ENCODE measurements at places on chromosomes 13 and 19.

DNA sequence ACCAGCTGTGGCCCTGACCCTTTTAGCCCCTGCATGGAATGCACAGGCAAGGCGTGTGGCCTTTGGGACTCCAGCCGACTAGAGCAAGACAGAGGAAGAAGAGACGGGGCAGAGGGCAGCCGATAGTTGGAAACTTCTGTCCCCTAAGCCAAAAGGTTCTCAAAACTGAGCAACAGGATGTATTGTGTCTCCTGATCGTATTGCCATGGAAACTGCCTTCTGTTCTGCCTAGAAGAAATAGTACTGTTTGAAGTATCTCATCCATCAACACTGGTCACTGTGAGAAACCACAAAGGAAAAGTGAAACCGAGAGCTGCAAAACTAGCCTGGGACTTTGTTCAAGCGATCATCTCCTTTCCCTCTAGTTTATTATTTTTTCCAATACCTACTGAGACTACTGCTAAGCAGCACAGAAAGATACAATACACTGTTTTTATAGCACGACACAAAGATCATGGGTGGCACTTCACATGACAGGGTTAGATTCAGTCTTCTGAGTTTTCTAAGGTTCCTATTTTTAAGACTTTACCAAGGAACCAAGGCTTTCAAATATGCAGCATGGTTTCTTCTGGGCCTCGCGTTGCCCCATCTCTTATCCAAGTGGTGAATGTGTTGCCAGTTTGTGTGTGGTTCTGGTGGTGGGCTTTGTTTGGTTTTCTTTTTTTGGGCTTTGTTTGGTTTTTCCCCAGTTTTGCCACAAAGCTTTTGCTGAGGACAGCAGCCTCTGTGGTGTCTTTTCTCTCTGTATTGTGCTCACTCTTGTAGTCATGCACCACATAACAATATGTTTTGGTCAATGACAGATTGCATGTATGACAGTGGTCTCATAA, 49.3 kb upstream of the GPR183 start:
- H3K4me1 ChIP-seq = peaks cover 72% of the 10 kb centered on the region
- peak overlapping the region; percentile 70 for H3K4me3 ChIP-seq
- H3K36me3 ChIP-seq = peaks cover 28% of the 10 kb centered on the region
- peak overlapping the region; percentile 100 for H3K27ac ChIP-seq
- H3K27me3 ChIP-seq = peaks cover 1% of the 10 kb centered on the region

DNA sequence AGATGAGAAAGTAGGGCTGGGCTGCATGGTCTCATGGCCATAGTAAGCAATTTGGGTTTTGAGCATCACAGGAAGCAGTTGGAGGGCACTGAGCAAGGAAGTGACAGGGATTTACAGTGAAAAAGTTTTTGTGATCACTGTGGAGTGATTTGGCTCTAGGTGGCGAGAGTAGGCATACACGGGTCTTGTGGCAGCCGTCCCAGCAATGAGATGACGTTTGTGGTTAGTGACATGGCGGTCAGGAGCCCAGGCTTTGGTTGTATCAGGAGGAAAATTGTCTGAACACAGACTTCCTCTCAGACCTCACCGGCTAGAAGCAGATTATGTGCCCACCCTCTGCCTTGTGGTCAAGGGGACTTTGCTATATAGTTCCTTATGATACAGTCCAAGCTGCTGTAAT, 3.3 kb downstream of the ZNF444 start:
- peaks cover 26% of the 10 kb centered on the region for H3K4me1 ChIP-seq
- H3K36me3 ChIP-seq = peaks cover 7% of the 10 kb centered on the region
- no peaks in the 10 kb centered on the region for H3K27me3 ChIP-seq

GRCh38 chr19:50478901-50479715, 2.5 kb upstream of the GARIN5A start:
- H3K27ac ChIP-seq = no peak overlapping the region
- DNase-seq = no peak
- no peak overlapping the region for H3K4me3 ChIP-seq

DNA sequence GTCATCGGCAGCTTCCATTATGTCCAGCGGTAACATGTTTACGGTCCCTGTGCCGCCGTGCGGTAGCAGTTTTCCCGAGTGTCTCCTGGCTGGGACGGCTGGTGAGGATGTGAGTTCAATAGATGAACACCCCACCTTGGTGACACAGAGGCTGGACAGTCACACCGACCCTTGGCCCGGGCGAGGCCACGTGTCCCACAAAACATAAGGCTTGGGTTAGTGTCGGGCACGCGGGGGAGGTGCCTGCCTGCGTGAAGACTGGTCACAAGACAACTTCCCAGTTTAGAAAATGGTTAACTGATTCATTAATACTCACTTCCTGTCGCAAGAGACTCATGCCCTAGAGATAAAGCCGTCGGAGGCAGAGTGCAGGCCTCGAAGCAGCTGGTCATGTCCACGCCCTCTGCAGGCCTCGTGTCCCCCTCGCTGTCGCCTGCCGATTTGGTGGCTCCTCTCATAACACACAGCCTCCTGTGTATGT, 17.2 kb downstream of the RASA3 start:
- no peaks in the 10 kb centered on the region for H3K27me3 ChIP-seq
- peaks cover 42% of the 10 kb centered on the region for H3K4me1 ChIP-seq
- no peak for DNase-seq
- H3K27ac ChIP-seq = peak overlapping the region; percentile 95
- H3K36me3 ChIP-seq = no peaks in the 10 kb centered on the region

DNA sequence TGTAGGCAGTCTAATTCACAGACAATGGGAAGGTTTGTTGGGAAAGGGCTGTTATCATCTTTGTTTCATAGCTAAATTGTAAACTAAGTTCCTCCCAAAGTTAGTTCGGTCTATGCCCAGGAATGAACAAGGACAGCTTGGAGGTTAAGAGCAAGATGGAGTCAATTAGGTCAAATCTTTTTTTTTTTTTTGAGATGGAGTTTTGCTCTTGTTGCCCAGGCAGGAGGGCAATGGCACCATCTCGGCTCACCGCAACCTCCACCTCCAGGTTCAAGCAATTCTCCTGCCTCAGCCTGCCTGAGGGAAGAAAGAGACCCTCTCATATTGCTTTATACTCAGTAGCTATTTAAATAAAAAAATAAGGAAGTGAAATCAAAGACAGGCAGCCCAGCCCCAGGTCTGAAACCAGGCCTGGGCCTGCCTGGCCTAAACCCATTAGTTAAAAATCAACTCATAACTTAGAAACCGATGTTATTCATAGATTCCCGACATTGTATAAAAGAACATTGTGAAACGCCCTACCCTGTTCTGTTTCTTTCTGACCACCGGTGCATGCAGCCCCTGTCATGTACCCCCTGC, 297.4 kb upstream of the SGCG start:
- no peak overlapping the region for H3K27ac ChIP-seq
- no peak overlapping the region for H3K4me3 ChIP-seq
- H3K36me3 ChIP-seq = no peaks in the 10 kb centered on the region
- no peaks in the 10 kb centered on the region for H3K4me1 ChIP-seq
- no peak for DNase-seq

- no peaks in the 10 kb centered on the region for H3K4me1 ChIP-seq
- H3K27me3 ChIP-seq = peaks cover 5% of the 10 kb centered on the region
- no peak for DNase-seq
- H3K4me3 ChIP-seq = no peak overlapping the region
These were observed 57.3 kb upstream of the POMP start for GRCh38 chr13:28601581-28601980.

DNA sequence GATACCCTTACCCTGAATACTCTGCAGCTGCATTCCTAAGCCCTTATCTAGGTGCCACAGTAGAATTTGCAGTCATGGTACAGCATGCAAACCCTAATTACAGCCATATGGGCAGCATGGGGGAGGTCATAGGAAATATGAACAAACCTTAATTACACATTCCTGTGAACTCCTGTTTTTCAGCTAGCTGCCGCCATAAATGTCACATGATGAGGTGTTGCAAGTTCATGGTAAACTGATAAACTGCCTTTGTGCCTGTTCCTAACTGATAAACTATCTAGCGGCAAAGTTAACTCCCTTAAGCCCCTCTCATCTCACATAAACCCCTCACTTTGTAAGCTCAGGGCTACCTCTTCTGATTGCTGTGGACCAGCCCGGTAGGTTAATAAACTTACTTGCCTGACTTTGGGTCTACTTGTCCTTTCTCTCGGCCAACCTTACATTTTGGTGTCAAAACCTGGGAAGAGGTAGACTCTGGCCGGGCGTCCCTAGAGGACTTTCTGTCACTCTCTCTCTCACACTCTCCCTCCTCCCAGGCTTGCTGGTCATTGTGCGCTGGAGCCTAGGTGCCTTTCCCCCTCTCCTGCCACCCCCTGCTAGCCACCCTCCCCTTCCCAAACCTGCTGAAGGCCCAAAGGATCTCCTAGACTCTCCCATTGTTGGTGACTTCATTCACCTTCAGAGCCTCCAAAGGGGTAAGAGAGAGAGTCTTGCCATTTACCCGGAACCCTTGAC, 43.3 kb downstream of the ZNF93 start:
- no peaks in the 10 kb centered on the region for H3K4me1 ChIP-seq
- no peak overlapping the region for H3K4me3 ChIP-seq
- H3K36me3 ChIP-seq = peaks cover 29% of the 10 kb centered on the region
- peaks cover 7% of the 10 kb centered on the region for H3K27me3 ChIP-seq
- H3K27ac ChIP-seq = no peak overlapping the region

DNA sequence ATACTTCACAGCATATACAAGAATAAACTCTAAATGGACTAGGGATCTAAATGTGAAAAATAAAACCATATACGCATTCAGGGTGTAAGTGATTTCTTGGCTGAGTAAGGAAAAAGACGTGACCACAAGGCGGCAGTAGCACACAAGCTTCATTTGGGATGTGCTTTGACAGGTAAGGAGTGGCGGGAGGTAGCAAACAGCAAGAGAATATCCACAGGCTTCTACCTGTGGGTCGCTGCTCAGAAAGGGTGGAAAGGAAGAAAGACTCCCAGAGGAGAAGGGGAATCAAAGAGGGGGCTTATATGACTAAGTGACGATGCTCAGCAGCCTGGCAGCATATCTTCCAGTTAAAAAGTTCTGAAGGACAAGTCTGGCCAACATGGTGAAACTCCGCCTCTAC, 2.5 kb upstream of the ZNF121 start:
- H3K27ac ChIP-seq = no peak overlapping the region
- DNase-seq = peak; percentile 86
- no peak overlapping the region for H3K4me3 ChIP-seq
- peaks cover 5% of the 10 kb centered on the region for H3K36me3 ChIP-seq

DNA sequence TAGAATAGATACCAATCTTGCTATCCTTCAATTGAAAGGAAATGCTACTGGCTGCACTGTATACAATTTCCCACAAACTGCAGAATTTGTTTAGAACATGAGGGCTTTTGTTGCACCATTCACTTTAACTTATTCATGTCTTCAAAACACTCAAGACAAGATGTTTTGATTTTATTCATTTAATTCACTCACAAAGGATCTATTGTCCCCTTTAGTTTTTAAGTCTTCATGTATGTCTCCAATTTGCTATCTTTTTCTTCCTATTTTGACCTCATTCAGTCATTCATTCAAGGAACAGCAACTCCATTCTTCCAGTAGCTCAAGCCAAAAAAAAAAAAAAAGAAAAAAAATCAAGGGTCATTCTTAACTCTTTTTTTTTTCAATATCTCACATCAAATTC, 130.6 kb upstream of the SOX21 start:
- H3K27me3 ChIP-seq = no peaks in the 10 kb centered on the region
- no peaks in the 10 kb centered on the region for H3K4me1 ChIP-seq
- no peaks in the 10 kb centered on the region for H3K36me3 ChIP-seq

Data from naive thymus-derived CD8-positive, alpha-beta T cell (primary cell).